ENCODE measurements at places on chromosomes 13 and 19.

- DNase-seq, result no peak
These were observed 395.8 kb upstream of the GPC6 start for GRCh38 chr13:92830821-92831220.

- DNase-seq, result no peak
These were observed 23.5 kb downstream of the ZNF574 start for GRCh38 chr19:42099336-42099925.

- DNase-seq, result peak; percentile 77
These were observed at the start of gene CCDC122 for GRCh38 chr13:43878892-43879754. Gene CCDC122, minus strand, starts transcription at chr13:43879740. Its CDS starts 10,364 bp downstream, at chr13:43869376.

- no peak for DNase-seq
These were observed 79.4 kb upstream of the FNDC3A start for GRCh38 chr13:48896312-48896711.

DNA sequence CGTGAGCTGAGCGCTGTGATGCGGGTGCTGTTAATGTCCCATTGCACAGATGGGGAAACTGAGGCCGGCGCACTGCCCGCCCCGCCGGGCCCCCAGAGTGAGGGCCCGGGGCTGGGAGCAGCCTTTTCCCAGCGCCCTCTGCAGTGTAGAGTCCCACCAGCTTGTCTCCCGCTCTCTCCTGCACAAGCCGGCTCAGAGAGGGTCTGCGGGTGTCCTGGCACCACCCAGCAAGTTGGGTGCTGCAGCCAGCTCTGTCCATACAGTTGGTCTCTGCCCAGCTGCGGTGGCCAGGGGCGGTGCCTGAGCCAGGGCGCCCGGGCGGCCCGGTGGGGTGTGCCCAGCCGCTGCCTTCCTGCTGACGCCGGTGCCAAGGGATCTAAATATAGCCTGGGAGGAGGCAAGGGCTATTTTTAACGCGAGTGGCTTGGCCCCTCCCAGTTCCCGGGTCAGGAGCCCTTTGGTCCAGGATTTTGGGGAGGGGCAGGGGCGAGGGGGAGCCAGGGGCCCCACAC, 19.3 kb downstream of the GADD45B start:
- DNase-seq, result peak; percentile 24

Measured in CD4-positive, alpha-beta T cell treated with Interleukin-17A for 4 hours (primary cell).